ENCODE measurements at places on chromosomes 1 and 21. TPM values are rescaled to one million over a fixed set of nuclear protein-coding genes. Genes with fewer than 3 reads are reported as not detected.

Gene TTC34
- 0.91 TPM for total RNA-seq

Gene CLCC1
- 28.8 TPM for total RNA-seq

Gene FOXO6
- total RNA-seq: 2.1 TPM

Gene MYCL
- total RNA-seq: 0.44 TPM

Gene CORT
- total RNA-seq: 0.19 TPM

DNA sequence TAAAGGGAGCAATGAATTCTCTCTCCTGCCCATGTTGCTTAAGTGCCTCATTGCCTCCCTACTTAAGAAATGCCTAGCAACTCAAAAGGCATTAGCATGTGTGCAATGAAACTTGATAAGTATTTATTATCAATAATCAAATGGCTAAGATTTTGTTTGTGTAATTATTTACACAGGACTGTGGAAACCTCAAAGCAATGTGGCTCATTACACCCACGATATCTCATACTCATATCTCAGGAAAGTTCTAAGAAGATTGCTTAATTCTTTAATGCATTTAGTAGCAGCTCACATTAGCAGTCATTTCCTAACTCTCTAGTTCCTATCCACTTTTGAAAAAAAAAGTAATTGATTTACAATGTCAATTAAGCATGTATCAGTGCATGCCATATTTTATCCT, 253.3 kb downstream of the DUSP10 start:
- H3K4me1 ChIP-seq: no peaks in the 10 kb centered on the region
- no peak overlapping the region for H3K27ac ChIP-seq
- H3K27me3 ChIP-seq: peaks cover 9% of the 10 kb centered on the region
- no peak for DNase-seq

DNA sequence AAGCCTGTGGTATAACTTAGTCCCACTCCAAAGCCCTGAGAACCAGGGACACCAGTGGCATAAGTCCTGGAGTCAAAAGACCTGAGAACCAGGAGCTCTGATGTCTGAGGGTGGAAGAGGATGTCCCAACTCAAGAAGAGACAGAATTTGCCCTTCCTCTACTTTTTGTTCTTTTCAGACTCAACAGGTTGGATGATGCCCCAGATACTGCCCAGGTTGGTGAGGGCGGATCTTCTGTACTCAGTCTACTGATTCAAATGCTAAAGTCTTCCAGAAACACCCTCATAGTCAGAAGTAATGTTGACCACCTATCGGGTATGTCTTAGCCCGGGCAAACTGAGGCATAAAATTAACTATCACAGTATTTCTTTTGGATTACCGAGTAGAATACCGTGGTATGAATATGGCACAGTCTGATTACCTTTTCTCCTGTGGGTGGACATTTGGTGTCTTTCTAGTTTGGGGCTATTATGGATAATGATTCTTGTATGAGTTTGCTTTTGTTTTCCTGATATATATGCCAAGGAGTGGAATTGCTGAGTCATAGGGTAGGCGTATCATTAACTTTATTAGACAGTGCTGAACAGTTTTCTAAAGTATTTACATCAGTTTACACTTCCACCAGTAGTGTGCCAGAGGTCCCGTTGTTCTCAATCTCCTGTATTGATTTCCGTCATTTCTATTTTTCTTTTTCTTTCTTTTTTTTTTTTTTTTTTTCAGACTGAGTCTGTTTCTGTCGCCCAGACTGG, 3.2 kb upstream of the CHAF1B start:
- H3K4me1 ChIP-seq: peaks cover 27% of the 10 kb centered on the region
- peaks cover 12% of the 10 kb centered on the region for H3K36me3 ChIP-seq
- no peak overlapping the region for H3K27ac ChIP-seq
- no peaks in the 10 kb centered on the region for H3K27me3 ChIP-seq
- no peak overlapping the region for H3K4me3 ChIP-seq

GRCh38 chr1:95226781-95227660, 7.0 kb upstream of the RWDD3 start:
- DNase-seq: no peak
- peak overlapping the region; percentile 25 for H3K4me3 ChIP-seq
- no peaks in the 10 kb centered on the region for H3K36me3 ChIP-seq
- no peaks in the 10 kb centered on the region for H3K27me3 ChIP-seq

DNA sequence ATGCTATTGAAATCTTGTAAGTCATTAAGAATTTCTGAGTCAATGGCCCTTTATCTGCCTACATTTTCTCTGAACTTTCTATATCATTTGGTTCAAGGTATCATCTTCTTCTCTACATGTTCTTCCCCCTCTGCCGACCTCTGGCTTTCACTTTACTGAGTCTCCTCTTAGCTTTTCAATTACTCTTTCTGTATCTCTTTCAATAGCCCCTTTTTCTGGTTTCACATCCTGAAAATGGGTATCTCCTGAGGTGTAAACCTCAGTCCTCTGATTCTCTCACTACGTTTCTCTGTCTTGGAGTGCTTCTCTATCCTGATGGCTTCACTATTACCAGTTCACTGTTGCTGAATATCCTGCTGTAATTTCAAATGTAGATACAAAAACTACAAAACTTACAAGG, 98.9 kb downstream of the LYST start:
- no peak overlapping the region for H3K4me3 ChIP-seq
- H3K36me3 ChIP-seq: peaks cover 52% of the 10 kb centered on the region
- no peak overlapping the region for H3K27ac ChIP-seq
- DNase-seq: no peak
- H3K4me1 ChIP-seq: no peaks in the 10 kb centered on the region
- H3K27me3 ChIP-seq: no peaks in the 10 kb centered on the region

DNA sequence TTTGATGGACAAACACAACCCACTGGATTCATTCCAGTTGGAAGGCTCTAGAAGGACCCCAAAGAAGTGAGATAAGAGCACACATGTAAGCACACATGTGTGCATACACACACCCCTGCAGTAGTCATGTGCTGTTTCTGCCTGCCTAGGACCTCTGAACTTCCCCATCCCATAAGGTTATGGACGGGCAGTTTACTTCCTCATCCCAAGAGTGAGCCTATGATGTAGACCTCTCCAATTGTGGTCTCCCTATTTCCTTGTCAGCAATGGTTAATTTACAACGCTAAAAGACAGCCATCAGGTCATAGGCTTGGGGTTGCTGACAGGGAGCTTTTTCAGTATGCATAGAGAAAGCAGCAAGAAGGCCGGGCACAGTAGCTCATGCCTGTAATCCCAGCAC, 15.4 kb upstream of the ADAR start:
- no peak overlapping the region for H3K4me3 ChIP-seq
- DNase-seq: no peak
- H3K27me3 ChIP-seq: no peaks in the 10 kb centered on the region

GRCh38 chr1:57164584-57164983, 198.8 kb upstream of the C8B start:
- H3K4me3 ChIP-seq: no peak overlapping the region
- no peaks in the 10 kb centered on the region for H3K36me3 ChIP-seq
- H3K27me3 ChIP-seq: no peaks in the 10 kb centered on the region
- H3K4me1 ChIP-seq: peaks cover 6% of the 10 kb centered on the region
- no peak for DNase-seq
- H3K27ac ChIP-seq: no peak overlapping the region

DNA sequence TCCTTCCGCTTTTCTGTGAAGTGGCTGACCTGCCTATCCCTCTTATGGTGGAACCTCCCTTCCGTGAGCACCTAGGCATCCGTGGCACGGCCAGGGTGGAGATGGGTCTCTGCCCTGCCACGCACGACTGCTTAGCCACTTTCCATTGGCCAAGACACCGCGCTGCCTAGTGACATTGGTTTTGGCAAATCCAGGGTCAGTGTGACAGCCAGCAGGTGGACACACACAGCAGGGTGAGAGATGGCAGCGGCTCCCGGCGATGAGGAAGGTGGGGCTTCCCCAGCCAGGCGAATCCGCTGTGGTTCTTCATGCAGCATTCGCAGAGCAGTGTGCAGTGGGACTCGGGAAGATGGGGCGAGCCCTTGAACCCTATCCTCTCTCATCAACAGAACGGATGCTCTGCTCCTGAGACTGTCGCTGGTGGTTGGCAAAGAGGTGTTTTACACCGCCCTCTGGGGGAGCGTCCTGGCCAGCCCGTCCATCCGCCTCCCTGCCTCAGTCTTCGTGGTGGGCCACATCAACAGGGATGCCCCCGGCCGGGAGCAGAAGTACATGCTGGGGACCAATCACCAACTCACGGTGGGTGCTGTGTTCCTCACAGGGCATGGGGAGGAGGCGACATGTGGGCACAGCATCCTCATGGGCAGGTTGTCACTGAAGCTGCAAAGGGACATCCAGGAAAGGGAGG, 51.8 kb downstream of the DOP1B start:
- H3K4me3 ChIP-seq: no peak overlapping the region
- peaks cover 19% of the 10 kb centered on the region for H3K4me1 ChIP-seq

GRCh38 chr21:35517865-35518264, 468.8 kb upstream of the RUNX1 start:
- no peaks in the 10 kb centered on the region for H3K36me3 ChIP-seq
- peaks cover 42% of the 10 kb centered on the region for H3K27me3 ChIP-seq
- H3K27ac ChIP-seq: no peak overlapping the region
- no peaks in the 10 kb centered on the region for H3K4me1 ChIP-seq
- H3K4me3 ChIP-seq: no peak overlapping the region

Data from left ventricle myocardium inferior (tissue), 1 donor.